Activated CD8-positive, alpha-beta memory T cell treated with anti-CD3 and anti-CD28 coated beads for 24 hours (primary cell): ENCODE measurements at places on chromosomes 3 and 15.

- DNase-seq, result no peak
Measured at GRCh38 chr3:161016417-161017313, 88.5 kb downstream of the B3GALNT1 start.

DNA sequence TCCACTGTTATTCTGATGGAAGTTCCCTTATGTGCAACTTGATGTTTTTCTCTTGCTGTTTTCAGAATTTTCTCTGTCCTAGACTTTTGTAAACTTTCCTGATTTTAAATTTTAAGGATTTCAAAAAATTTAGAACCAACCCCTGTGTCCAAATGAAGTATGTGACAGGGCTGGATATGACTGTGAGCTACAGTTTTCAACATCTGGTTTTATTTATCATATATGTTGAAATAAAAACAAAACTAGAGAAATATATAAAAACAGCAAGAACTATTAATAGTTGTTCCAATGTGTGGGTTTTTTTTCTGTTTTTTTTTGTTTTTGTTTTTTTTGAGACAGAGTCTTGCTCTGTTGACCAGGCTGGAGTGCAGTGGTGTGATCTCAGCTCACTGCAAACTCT is 47.4 kb upstream of the PSMD6 start:
- no peak for DNase-seq

DNA sequence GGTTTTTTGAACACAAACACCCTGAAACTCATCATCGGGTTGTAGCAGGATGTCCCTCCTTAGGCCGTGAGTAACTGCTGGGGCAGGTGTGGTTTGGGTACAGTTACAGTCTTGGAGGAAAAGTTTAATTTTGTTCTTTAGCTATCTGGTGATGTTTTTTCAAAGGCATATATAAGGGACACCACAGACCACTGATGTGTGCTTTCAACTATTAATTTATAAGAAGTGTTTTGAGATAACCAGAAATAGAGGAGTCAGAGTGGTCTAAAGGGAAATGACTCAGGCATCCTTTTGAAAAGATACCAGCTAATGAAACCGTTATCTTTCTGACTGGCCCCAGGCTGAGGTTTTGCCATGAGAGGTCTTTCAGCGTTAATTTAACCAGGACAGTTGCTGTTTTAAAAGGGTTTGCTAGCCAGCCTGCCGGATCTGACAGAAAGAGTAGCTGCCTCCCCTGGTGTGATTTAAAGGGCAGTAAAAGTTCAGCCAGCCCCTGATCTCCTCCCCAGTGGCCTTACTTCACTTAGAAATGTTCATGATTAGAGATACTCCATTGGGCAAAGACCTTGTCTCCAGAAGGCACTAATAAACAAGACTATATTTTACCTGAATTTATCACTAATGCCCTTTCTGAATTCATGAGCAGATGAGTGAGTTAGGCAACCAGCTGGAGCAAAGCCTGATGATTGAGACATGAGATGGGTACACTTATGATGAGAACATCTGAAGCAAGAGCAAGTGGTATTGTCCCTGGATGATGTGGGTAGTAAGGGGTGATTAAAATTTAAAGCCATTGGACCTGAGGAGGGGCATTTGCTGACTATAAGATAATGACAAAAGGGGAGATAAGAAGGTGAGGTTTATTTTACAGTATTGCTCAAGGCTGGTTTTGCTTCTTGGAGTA is 482.5 kb upstream of the TBL1XR1 start:
- DNase-seq, result peak; percentile 70

GRCh38 chr3:134762016-134762415 is 33.0 kb upstream of the EPHB1 start:
- DNase-seq, result no peak

GRCh38 chr3:153628591-153628990 is 466.6 kb downstream of the RAP2B start:
- no peak for DNase-seq

- no peak for DNase-seq
Measured at GRCh38 chr15:82079736-82080135, 33.9 kb upstream of the MEX3B start.

GRCh38 chr15:80777137-80777536 is 2.0 kb upstream of the CEMIP start:
- no peak for DNase-seq

GRCh38 chr3:175129571-175129970 is 270.4 kb downstream of the NAALADL2 start:
- no peak for DNase-seq

DNA sequence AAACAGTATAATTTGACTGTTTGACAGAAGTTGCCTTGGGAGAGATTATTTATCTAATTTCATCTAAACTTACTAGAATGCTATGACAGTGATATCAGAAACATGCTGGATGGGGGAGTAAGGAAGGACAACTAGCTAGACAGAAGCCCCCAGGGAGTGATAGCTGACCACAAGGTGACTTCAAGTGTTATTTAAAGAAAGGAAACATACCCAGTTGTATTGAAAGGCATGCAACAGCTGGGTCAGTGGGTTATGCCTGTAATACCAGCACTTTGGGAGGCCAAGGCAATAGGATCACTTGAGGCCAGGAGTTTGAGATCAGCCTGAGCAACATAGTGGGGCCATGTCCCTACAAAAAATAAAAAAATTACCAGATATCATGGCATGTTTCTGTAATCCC is 69.6 kb downstream of the SLC49A4 start:
- no peak for DNase-seq

DNA sequence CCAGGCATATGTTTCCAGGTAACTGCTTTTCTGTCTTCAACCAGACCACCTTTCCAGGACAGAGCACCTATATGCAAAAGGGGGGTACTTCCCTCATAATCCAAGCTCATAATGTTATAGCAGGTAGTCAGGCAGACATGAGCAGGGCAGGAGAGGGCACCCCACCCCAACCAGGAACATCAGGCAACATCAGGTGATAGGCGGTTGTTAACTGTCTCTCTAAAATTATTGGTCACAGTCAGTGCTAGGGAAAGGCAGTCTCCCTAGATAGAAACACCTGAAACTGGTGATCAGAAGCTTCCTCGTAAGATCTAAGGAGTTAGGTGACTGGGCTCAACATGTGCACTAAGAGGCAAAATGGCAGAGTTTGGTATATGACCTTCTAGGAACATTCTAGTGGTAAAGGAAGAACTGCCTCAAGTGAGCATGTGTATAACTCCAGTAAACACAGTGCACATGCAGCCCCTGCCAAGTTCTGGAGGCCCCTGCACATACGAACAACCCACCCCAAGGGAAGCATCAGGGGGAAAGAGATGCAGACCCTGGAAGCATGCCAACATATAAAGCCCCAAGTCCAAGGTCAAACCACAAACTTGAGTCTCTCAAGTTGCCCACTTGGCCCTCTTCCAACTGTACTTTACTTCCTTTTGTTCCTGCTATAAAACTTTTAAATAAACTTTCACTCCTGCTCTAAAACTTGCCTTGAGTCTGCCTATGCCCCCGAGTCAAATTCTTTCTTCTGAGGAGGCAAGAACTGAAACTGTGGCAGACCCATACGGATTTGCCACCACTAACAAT is 270.9 kb downstream of the ULK4 start:
- no peak for DNase-seq

GRCh38 chr3:44555723-44556122 is 730 bp downstream of the ZKSCAN7 start:
- no peak for DNase-seq

DNA sequence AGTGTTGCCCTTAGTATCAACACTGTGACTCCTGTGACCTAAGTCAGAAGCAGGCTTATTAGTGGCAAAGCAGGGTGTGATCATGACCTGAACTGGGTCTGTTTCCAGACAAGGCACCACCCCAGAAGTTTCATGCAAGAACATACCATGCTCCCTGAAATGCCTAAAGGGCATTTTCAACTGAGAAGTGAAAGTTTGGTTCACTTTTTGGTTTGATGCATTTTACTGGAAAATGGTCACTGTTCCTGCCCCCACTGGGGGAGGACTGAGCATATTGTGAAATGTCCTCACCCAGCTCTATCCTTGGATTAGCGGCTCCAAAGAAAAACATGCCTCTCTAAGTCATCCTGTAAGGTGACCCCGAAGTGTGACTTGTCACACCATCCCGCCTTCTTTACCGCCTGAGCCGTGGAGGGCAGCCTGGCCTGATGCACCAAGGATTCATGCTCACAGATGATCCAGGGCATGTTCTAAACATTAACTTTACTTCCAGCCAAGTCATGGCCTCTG is 3.1 kb upstream of the FAM240A start:
- DNase-seq, result peak; percentile 42

GRCh38 chr3:42809202-42809601 is at the start of gene ACKR2:
ACKR2 (plus strand) TSS chr3:42809445; CDS start chr3:42864503, 55,058 bp downstream.
- DNase-seq, result no peak

DNA sequence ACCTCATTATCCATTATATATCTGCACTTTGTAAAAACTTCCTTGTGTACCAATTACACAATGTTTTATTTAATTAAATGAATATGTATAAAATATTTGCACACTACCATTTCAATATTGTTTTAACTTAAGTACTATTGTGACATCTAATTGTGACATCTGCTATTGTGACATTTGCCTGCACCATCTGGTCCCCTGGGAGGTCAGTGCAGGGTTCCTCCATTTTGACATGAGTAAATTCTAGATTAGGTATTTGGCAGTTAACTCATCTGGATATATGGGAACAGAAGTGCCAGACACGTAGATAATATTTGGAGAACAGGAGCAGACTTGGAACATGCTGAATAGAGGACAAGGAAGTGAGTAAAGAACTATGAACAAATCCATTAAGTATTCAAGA is 332.1 kb downstream of the VGLL3 start:
- DNase-seq, result no peak

DNA sequence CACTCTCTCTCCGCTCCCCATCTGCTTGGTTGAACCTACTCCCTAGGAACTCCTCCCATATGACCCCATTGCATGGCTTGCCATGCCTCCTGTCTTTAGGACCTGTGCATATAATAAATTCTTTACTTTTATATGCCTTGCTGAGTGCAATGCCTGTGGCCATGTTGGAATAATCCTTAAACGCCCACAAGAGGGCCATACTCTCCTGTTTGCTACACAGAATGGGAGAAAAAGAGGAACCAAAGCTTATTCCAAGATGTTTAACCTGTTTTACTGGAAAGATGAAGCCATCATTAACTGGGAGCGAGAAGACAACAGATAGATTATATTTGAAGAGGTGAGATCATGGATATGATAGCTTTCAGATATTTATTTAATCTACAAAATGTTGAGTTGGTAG is 1097.8 kb downstream of the NAALADL2 start:
- no peak for DNase-seq

- DNase-seq, result no peak
Measured at GRCh38 chr3:85161544-85161943, 202.8 kb downstream of the CADM2 start.

- DNase-seq, result peak; percentile 42
Measured at GRCh38 chr3:39185326-39185958, 7.0 kb downstream of the XIRP1 start.

DNA sequence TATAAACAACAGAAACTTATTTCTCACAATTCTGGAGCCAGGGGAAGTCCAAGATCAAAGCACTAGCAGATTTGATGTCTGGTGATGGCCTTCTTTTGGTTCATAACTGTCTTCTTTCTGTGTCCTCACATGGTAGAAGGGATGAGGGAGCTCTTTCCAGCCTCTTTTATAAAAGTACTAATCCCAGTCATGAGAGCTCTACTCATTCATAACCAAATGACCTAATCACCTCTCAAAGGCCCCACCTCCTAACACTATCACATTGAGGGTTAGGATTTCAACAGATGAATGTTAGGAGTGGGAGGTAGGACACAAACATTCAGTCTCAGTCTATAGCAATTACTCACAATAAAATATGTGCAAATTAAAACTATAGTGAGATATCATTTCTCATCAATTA is 50.1 kb upstream of the UBE2E2 start:
- DNase-seq, result no peak

GRCh38 chr3:87196879-87197278 is 30.2 kb upstream of the CHMP2B start:
- DNase-seq, result no peak

DNA sequence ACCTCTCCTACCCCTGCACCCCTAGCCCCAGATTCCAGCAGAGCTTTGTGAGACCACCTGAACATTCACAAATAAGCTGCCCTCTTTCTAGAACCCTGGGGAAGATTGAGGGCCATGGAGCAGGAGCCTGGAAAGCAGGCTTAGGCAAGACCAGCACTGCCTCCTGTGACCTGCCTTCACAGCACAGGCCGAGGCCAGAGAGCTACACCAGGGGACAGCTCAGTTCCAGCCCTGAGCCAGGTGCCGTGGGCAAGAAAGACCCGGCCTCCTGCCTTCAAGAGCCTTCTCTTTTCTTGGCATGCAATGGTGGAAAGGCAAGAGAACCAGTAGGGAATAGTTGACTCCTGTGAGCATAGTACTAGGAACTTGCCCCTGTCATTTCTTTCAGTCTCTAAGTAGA is 48.1 kb downstream of the SLC6A6 start:
- DNase-seq, result no peak

- no peak for DNase-seq
Measured at GRCh38 chr15:46151786-46152185, 517.0 kb downstream of the SQOR start.

- no peak for DNase-seq
Measured at GRCh38 chr15:78651007-78651406, 10.0 kb upstream of the CHRNB4 start.

DNA sequence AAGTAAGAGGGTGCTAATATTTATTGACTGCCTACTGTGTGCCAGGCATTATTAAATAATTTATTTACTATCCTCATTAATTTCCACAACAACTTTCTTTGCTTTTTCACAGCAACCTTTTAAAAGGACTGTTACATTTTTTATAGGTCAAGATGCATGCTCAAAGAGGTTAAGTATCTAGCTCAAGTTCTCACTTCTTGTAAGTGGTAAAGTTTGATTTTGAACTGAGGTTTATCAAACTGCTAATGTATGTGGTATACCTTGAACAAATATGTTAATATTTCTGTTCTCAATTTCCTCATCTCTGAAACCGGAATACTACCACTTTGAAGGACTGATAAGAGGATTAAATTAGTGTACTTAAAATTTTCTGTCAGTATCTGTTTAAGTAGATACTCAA is 183.3 kb downstream of the AKAP13 start:
- no peak for DNase-seq

DNA sequence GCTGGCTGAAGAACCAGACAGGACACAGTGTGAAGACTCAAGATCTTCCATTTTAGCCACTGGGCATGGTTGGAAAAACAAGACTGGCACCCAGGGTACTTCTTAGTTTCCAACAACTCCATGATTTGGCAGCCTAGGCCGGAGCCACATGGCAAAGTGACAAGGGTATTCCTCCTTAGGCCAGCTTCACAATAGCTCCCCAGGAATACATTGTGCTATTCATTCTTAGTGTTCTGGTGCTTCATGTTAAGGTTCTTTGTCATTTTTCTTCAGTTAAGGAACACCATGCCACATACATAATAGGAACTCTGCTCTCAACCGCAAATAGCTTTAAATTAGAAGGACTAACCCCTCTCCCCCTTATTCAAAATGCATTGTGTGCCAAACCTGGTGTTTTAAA is 8.0 kb upstream of the FILIP1L start:
- DNase-seq, result no peak

GRCh38 chr3:141308588-141309218 is 59.6 kb upstream of the ZBTB38 start:
- DNase-seq, result no peak
